ENCODE measurements at places on chromosomes 1 and 21.

DNA sequence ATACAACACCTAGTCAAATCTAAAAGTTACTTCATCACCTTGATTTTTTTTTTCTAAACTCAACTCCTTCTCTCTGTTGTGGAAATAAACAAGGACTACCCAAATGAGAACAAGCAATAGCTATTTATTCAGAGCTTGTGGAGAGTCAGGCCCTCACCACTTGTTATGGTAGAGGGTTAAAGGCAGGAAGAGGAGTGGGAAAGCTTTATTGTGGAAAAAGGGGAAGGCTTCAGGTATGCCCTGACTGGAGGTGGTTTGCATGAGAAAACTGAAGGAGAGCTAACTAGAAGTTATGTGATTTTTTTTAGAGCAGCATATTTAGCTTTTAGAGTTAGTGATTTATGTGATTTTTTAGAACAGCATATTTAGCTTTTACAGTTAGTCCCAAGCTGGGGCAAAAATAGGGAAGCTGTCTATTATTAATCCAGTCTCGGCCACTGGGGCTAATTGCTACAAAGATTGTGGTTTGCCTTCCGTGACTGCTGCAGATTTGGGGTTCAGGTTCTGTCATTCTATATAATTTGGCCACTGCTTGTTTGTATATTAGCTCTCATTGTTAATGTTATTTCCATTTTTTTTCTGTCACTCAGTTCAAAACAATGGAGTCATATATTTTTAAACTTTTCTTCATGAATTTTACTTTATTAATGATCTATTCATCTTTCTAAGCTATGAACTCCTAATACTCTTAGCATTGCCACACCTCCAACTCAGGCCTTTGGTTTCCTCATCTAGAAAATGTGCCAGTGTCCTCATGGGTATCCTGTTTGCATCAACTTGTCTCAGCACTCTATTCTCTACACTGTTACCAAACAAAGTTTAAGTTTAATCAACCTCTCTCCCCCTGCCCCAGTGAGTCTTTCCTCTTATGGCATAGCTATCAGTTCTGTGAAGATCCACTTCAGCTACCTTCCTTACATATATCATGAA is 713.0 kb downstream of the BRINP3 start:
- no peak for DNase-seq

GRCh38 chr1:30130099-30130498 is 593.3 kb downstream of the MATN1 start:
- no peak for DNase-seq

GRCh38 chr1:244782056-244782455 is 53.4 kb upstream of the COX20 start:
- no peak for DNase-seq

DNA sequence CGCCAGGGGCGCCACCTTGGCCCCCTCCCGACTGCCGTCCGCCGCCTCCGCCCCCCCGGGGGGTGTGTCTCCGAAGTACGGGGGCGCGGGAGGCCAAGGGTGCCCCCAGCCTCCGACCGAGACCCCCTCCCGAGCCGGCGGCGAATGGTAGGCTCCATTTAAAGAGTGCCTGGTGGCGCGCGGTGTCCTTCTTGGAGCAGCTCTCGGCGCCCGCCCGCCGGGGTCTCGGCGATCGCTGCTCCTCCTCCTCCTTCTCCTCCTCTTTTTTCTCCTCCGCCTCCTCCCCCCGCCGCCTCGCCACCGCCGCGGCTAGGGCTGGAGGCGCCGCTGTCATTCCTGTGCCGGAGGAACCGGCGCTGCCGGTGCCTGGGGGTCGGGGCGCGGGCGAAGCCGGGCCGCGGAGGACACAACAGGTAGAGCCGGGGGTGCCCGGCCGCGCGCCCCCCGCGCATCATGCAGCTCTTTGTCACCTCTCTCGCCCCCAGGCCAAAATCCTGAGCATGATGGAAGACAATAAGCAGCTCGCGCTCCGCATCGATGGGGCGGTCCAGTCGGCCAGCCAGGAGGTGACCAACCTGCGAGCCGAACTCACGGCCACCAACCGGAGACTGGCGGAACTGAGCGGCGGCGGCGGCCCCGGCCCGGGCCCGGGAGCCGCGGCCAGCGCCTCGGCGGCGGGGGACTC is at the start of gene KAZN:
TSS of gene KAZN (plus strand) at position 188 of the 685 bp plus-strand sequence.
- DNase-seq: no peak

DNA sequence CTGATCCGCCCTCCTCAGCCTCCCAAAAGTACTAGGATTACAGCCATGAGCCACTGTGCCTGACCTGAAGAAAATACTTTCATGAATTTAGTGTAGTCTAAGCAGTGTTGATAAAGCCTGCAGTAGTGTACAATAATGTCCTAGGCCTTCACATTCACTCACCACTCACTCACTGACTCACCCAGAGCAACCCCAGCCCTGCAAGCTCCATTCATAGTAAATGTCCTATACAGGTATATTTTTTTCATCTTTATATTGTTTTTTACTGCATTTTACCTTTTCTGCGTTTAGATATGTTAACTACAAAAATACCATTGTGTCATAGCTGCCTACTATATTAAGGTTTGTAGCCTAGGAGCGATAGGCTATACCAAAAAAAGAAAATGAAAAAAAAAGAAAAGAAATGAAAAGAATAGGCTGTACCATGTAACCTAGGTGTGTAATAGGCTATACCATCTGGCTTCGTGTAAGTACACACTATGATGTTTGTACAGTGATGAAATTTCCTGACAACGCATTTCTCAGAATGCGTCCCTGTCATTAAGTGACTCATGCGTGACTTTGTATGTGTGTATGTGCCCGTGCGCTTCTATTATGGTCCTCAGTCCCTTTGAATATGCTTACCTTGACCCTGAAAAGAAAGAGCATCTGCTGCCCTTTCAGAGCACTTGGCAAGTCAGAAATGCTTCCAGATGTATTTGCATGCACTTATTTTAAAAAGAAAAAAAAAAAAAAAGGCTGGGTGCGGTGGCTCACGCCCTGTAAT is 9.2 kb upstream of the SLAMF8 start:
- peak; percentile 94 for DNase-seq

DNA sequence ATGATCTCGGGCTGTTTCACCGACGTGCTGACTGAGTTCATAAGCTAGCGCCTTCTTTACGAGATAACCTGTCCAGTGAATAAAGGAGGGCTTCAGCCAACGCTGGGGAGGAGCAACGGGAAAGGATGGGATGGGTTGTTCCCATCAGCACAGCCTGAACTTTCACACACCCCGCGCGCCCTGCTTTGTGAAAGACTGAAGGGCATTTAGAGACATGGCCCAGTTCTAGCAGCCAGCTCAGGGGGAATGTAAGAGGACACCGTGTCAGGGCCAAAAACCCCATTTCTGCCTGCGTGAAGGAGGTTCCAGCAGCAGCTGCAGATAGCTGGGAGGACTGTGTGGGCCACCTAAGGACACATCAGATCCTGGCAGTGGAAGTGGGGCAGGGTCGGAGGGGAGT is 255.1 kb upstream of the RAB4A start:
- no peak for DNase-seq

GRCh38 chr1:167430849-167431242 is 87.5 kb downstream of the CD247 start:
- no peak for DNase-seq

- DNase-seq: no peak
Observed at GRCh38 chr1:90717665-90718410, 736 bp upstream of the BARHL2 start.

DNA sequence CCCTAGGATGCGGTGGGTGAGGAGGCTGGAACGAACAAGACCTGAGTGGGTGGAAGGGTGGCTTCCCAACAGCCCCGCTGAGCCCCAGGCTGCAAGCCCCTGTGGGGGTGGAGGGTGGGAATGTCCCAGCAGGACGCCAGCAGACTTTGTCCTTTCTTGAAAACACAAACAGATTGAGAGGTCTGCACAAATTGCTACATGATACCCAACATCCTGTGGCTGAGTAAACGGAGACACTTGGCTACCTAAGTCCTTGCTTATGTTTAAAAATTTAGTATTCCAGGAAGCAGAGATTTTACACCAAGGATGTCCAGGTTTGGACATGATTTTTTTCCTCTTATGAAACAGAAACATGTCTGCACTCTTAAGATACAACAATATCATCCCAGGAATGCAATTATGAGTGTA is 11.8 kb upstream of the F3 start:
- no peak for DNase-seq

GRCh38 chr1:12014141-12014991 is 4.9 kb upstream of the MIIP start:
- DNase-seq: no peak

DNA sequence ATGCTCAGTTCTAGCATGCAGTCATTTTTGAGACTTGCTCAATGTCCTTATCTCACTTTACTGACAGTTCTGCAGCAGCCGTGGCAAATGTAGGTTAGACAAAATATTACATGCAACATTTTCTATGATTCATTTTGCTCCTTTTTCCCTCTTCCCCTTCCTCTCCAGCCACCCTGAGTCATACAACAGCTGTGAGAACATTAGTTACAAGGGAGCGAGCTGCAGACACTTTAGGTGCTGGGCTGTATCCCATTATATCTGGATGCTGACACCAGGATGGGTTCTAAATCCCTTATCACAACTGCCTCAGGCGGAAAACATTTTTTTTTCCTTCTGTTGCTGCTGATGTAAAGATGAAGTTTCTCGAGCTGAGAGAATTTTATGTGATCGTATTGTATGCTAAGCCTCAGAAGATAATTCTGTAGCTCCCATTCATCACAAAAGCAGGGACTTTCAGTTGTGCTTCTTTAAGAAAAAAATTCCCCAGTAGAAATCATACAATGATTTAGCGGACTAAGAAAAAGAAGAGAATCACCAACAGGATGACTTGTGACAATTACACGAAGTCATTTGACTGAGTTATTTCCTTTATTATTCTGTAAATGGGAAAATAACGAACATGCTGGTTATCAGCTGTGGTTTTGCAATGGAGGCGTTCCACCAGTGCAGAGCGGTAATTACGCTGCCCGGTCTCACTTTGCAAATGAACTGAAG is 345.0 kb downstream of the DISC1 start:
- no peak for DNase-seq

DNA sequence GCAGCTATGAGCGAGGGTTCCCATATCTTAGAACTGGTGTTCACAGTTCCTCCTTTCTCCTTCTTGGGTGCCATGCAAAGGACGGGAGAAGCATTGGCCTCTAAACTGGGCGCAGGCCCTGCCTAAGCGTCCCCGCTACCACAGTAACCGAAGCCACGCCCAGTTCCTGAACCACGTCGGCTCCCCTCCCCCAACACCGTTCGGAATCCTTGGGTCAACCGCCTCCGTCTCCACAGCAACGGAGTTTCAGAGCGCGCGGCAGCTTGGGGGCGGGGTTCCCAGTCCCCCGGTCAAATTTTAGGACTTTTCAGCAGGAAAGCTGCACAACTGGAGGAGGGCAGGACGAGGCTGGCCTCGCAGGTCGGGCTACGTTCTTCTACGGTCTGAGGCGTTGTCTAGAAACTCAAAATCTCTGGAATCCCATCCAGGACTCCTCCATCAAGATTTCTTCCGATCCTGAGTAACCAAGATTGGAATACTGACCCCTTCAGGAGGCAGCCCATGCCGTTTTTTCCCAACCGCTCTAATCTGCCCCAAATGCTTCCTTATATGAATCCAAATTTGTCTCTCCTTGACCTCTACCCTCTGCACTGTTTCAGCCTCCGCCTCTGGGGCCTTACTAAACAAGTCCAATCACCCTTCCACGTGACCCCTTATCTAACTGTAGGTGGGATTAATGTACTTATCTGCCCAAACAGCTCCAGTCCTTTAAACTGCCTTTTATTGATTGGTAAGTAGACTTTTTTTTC is at the start of gene SPAG17:
TSS of gene SPAG17 (minus strand) at position 145 of the 749 bp plus-strand sequence. CDS start at position 74, 71 bp downstream.
- no peak for DNase-seq

DNA sequence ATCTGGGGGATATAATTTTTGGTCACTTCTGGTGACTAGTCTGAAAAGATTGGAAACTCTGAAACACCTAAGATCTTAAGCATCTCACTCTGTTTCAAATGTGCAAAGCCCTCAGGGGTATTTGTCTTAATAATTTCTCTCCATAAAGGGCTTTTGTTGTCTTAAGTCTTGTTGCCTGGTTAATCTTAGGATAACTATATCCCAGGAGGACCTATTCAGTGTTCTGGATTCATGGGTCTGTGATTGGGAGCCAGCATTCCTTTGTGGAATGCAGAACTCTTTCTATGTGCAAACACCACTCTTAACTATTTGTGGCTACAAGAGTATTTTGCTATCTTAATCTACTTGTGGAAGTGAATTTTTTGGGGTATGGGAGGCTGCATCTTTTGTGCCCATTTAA is 1573.0 kb upstream of the PRMT6 start:
- DNase-seq: no peak

GRCh38 chr1:70504176-70504820 is 93.2 kb downstream of the CTH start:
- DNase-seq: no peak

DNA sequence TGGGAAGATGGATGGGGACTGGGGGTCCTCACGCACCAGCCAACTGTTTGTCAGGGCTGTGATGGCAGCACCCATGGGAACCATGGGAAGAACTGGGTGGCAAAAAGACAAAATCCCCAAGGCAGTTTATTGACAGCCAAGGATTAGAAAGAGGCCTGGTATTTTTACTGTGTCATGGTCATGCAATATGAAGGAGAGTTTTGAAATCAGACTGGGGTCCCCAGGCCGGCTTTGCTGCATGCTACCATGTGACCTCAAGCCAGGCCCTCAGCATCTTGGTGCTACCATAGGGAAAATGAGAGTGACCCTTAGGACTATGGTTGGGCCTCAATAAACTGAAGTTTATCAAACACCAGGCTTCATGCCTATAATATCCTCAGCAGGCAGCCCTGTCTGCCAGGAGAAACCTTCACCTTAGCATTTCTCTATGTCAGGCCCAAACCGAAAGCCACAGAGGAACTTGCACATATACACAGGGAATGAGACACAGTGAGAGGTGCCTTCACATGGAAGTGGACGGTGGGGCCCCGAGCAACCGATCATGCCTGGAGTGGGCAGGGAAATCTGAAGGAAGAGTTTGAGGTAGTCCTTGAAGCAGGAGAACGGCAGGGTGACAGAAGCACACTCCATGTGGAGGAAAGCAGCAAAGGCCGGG is 203.2 kb downstream of the HIVEP3 start:
- DNase-seq: no peak

- peak; percentile 64 for DNase-seq
Observed at GRCh38 chr1:192809307-192810252, 741 bp downstream of the RGS2 start.

GRCh38 chr1:233114860-233115259 is 164.4 kb downstream of the NTPCR start:
- DNase-seq: no peak

GRCh38 chr1:232440325-232441035 is 189.5 kb downstream of the SIPA1L2 start:
- no peak for DNase-seq

DNA sequence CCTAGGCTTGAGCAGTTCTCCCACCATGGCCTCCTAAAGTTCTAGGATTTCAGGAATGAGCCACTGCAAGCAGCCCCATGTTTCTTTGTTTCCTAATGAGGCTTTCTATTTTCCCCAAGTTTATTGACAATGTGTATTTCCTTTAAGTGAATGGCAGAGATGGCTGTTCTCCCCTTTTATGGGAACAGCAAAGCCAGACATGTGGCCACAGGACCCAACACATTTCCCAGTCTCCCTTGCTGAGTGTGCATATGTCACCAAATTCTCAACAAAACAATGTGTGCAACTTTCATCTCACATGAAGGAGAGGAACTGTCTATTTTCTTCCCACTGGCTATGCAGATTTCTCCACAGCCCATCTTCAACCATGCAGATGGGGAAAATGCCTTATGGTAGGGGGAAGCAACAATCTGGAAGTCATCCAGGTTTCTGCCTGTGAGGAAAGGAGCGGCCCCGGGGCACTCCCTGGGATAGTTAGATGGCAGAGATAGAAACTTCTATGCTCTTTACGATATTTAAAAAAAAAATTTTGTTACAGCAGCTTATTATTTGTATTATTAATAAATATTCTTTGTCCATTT is 28.6 kb upstream of the MAP10 start:
- no peak for DNase-seq
